H9 (cell line): ENCODE measurements at places on chromosomes 16 and 17. TPM values are rescaled to one million over a fixed set of nuclear protein-coding genes. Genes with fewer than 3 reads are reported as not detected.

GRCh38 chr16:54107583-54108202, 178.9 kb downstream of the IRX3 start:
- no peak for DNase-seq

GRCh38 chr16:66224626-66225025, 141.9 kb upstream of the CDH5 start:
- DNase-seq = no peak

DNA sequence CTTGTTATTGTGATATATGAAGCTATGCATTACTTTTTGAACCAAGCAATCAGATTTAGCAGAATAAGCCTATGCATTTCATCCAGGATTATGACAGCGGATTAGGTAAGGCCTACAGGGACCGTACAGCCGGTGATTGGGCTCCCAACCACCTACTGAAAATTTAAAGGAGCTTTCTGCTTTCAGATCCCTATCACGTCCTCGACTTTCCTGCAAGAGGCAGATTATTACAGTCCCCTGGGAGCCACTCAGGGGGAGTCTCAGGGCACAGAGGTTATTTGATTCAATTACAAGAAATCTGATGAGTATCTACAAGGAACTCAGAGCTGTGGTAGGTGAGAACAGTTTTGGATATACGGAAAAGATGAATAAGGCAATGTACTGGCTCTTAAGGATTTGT, 80.7 kb downstream of the HS3ST3B1 start:
- DNase-seq = no peak

- DNase-seq = no peak
Measured at GRCh38 chr17:29722411-29723198, 99.9 kb upstream of the CORO6 start.

DNA sequence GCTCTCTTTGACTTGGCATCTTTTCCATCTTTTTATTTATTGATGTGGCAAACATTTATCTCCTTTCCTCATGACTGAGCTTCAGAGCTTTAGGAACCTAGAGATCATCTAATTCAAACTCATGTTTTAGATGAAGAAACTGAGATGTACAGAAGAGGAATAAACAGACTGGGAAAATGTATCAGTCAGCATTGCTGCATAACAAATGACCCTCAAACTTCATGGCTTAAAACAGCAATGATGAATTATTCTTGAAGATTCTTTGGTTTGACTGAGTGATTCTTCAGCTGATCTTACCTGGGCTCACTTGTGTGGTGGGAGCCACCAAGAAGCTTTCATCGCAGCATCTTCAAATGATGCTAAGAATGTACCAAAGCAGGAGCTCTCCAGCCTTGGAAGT, 44.0 kb upstream of the IRF8 start:
- no peak for DNase-seq

GRCh38 chr17:45296003-45296832, 20.6 kb downstream of the MAP3K14 start:
- DNase-seq = no peak

The GP1BA gene
- total RNA-seq = not detected in 2 replicates

The SEBOX gene
- not detected in 2 replicates for total RNA-seq

The SLFN12 gene
- total RNA-seq = 13.4 and 14.5 TPM in 2 replicates
